Left kidney (tissue), 8 donors: ENCODE measurements at places on chromosomes 1 and 21. TPM values are rescaled to one million over a fixed set of nuclear protein-coding genes. Genes with fewer than 3 reads are reported as not detected.

GRCh38 chr1:7300893-7301663, 470.0 kb upstream of the VAMP3 start:
- no peak for DNase-seq

DNA sequence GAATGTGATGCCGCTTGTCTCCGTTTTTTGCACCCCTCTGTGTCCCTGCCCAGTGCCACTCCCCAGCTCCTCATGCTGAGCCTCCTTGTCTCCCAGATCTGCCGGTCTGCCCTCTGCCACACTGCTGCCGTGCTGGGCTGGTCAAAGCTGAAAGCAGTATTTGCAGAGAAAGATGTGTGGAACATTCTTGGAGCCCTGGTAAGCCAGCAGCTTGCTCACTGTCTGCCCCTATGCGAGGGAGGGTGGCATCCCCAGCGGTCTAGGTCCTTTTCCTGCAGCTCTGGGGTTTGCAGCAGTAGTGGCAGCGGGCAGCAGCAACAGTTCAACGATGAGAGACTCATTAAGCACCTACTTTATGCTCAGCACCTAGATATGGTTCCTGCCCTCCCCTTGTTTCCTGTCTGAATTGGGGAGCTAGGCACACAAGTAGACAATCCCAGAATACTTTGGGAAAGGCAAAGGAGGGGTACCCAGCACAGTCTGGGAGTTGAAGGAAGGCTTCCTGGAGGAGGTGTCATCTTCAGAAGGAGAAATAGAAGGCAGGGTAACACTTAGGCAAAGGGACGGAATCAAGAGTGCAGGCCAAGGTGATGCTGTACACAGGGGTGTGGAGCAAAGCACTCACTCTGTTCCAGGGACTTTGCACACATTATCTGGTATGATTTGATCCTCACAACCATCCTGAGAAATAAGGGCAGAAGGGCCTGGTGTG, 63.1 kb downstream of the KIF21B start:
- no peak for DNase-seq

Gene ADORA1
- polyA plus RNA-seq = 4.6 TPM

GRCh38 chr1:8404460-8405370, 86.8 kb downstream of the SLC45A1 start:
- no peak for DNase-seq

DNA sequence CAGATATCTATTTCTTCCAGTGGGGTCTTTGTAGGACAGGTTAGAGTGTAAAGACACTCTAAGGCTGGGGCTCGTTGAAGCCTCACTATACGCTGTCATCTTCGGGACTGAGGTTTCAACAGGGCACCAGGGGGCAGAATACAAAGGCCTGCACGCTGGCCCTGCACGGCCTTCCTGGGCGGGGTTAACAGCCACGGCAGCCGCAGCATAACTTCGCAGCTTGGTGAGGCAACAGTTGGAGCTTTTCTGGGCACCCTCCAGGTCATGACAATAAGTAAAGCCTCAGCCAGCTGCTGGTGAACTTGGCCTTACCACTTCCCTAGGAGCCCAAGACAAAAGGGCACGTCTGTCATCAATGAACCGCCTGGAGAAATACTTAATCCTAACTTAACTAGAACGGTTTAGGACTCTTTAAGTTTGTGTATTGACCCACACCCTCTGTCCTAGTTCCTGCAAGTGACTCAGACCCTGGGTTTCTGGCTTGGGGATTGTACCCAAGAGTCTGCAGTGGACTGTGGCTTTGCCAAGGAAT, 2.3 kb upstream of the RUNX1 start:
- no peak for DNase-seq
